ENCODE measurements at places on chromosomes 16 and 17. TPM values are rescaled to one million over a fixed set of nuclear protein-coding genes. Genes with fewer than 3 reads are reported as not detected.

The DHRS13 gene
- 3.8 TPM for polyA plus RNA-seq

The ATAD5 gene
- 4.0 TPM for polyA plus RNA-seq

- DNase-seq: peak; percentile 20
Observed at GRCh38 chr16:72530434-72530833, 358.5 kb upstream of the PMFBP1 start.

- no peak for DNase-seq
Observed at GRCh38 chr17:71164561-71164960, 956.3 kb upstream of the SOX9 start.

DNA sequence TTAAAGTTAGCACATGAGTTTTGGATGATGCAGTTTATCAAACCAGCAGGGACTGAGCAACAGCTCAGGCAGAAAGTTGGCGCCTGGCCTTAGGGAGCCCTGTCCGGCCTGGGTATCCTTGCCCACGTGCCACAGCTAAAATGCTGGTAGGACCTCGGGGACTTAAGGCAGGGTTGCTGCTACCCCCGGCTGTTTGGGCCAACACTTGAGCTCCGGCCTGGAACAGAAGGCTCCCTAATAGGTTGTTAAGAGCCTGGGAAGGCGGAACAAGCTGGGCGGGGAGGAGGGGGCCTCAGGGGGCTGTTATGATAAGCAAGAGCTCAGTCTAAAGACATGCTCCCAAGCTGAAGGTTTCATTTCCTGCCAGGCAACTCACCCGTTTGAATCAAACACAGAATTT is 39.7 kb downstream of the CUEDC1 start:
- peak; percentile 57 for DNase-seq

GRCh38 chr16:29663016-29663806 is at the start of gene SPN:
SPN (plus strand) TSS chr16:29663247; CDS start chr16:29663729, 482 bp downstream.
- DNase-seq: peak; percentile 14

Measured in muscle of back (tissue), 13 donors.